Activated T-helper 9 cell treated with anti-CD3 and anti-CD28 coated beads, Interleukin-2, amount 50 U/mL, for 16 hours (primary cell): ENCODE measurements at places on chromosomes 3 and 15.

- DNase-seq = no peak
Measured at GRCh38 chr3:152444029-152444641, 175.4 kb downstream of the MBNL1 start.

GRCh38 chr3:136261826-136262225 lies 11.7 kb downstream of the PCCB start:
- no peak for DNase-seq

- no peak for DNase-seq
Measured at GRCh38 chr3:81684751-81685395, 76.6 kb downstream of the GBE1 start.

DNA sequence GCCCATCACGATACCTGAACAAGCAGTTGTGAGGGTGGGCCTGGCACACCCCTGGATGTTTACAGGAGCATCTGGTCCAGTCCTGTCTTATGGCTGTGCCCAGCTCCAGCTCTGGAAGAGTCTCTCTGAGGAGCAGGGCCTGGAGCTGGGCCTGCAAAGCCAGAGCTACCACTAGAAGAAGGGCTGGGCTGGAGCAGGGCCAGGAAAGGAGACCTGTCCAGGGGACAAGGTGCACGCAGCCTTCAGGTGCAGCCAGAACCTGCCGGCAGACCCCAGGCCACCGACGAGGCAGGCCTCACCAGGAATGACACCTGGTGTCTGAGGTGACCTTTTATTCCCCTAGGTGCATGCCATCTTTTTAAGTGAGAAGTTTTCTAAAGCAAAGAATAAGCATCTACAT lies 8.4 kb upstream of the BCL2L10 start:
- no peak for DNase-seq
